Activated T-helper 9 cell treated with anti-CD3 and anti-CD28 coated beads, Interleukin-2, amount 50 U/mL, for 16 hours (primary cell): ENCODE measurements at places on chromosomes 2 and 18.
A peak's percentile ranks its signal among the peaks of the same experiment; 100 is the strongest.

DNA sequence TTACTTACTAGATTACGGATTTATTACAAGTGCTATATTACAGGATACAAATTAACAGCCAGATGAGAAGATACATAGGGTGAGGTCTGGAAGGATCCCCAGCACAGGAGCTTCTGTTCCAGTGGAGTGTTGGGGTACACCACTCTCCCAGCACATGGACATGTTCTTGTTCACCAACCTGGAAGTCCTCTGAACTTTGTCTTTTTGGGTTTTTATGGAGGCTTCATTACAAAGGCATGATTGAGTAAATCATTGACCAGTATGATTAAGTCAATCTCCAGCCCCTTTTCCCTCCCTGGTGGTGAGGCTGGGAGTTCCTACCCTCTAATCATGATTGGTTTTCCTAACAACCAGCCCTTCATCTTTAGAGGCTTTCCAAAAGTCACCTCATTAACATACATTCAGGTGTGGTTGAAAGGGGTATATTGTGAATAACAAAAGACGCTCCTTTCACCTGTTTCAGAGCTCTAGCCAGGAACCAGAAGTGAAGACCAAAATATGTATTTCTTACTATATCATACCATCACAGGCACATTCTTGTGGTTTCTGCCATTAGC lies 38.3 kb downstream of the APLF start:
- DNase-seq, result no peak

GRCh38 chr2:10303181-10303693 lies 533 bp downstream of the HPCAL1 start:
- DNase-seq, result no peak

DNA sequence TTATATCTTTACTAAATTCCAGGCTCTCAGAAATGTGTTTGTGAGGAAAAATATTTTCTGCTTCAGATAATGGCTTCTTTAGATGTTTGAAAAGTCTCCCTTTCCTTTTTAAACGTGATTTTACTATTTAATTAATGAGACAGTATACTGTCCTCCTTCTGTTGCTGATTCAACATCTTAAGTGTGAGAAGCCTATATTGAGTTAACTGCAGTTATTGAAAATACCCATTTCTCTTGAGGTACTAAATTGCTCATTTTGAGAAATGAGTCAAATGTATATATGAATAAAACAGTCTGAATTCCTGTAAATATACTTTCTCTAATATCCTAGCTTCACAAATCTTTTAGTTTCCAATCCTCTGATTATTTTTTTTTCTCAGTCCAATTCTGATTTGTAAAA lies 470.2 kb downstream of the PTPRM start:
- DNase-seq, result no peak

DNA sequence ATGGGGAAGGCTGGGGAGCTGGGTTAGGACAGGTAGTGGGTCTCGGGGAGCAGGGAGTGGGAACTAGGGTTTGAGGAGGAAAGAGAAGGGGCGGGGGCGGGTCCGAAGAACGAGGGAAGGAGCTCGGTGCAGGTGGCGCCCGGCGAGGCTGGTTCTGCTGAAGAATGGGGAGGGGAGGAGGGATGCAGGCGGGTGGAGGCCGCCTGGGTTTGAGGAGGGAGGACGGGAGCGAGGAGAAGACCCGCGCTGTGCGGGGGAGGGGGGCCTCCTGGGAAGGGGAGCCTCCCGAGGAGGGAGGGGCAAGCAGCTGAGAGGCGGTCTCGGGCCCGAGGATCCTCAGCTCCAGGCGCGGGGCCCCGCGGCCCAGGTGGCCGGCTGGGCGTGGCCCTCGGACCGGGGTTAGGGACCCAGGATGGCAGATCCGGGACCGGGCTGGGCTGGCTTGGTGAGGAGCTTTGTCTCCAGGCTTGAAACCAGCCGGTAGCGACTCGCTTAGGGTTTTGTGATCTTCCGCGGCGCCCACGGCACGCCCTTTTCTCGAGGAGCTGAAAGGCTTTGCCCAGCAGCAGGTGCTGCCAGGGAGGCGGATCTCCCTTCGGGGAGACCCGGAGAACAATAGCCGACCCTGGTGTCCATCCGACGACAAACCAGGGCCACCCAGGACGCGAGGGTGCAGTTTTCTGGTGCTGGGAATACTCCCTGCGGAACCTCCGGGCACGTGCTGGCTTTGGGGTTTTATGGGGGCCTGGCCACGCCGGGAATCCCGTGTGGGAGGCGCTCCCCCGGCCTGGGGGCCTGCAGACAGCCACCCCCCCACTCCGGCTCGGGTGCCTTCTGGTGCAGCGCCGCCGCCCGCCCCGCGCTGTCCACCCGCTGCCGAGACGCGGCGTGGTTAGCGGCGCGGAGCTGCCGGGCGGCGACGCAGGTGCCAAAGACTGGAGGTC lies 1.4 kb downstream of the DPYSL5 start:
- no peak for DNase-seq

- no peak for DNase-seq
These were observed 111.5 kb downstream of the MGAT5 start for GRCh38 chr2:134365356-134365755.

GRCh38 chr2:146916914-146917313 lies 927.9 kb upstream of the ACVR2A start:
- no peak for DNase-seq

- DNase-seq, result no peak
These were observed 65.8 kb downstream of the KCTD1 start for GRCh38 chr18:26482569-26482968.

DNA sequence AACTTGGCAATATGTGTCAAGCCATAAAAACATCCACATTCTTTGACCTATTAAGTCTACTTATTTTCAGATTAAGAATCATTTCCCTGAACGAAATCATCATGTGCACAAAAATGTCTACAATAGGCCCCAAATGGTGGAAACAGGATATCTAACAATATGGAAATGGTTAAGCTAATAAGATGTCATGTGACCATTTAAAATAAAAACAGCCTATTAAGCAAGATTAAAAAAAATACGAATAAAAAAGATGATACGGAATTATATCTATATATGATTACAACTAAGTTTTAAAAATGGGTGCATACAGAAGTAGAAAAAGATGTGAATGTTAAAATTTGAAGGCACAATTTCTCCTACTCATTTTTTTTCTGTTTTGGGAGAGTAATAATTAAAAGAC lies 118.6 kb upstream of the ACVR1C start:
- no peak for DNase-seq

DNA sequence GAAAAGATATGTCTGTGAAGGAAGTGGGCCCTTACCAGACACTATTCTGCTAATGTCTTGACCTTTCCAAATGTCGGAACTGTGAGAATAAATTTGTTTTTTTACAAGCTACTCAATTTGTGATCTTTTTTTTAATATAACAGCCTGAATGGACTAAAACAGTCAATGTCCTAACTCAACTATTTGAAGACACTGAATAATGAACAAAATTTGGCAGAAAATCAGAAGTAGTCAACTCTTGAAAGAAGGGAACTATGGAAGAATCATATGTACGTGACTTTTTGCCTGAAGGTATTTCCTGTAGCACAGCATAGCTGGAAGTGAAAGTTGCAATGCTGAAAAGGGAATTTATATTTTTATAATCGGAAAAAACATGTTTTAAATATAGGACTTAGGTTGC lies 351.8 kb upstream of the TFPI start:
- DNase-seq, result no peak

GRCh38 chr18:62982600-62983251 lies 267.4 kb downstream of the PHLPP1 start:
- DNase-seq, result peak; percentile 31

- no peak for DNase-seq
These were observed 113.9 kb downstream of the HNMT start for GRCh38 chr2:138078153-138078552.

- no peak for DNase-seq
These were observed 54.1 kb downstream of the ANTXR1 start for GRCh38 chr2:69067026-69067630.
